ENCODE measurements at places on chromosomes 13 and 19. TPM values are rescaled to one million over a fixed set of nuclear protein-coding genes. Genes with fewer than 3 reads are reported as not detected.

HCST gene
- total RNA-seq, result not detected

SH2D3A gene
- total RNA-seq, result not detected

SLC10A2 gene
- total RNA-seq, result not detected

TMPRSS9 gene
- total RNA-seq, result not detected

ZNF350 gene
- total RNA-seq, result 5.7 TPM

SHD gene
- not detected for total RNA-seq

PRR19 gene
- 1.4 TPM for total RNA-seq

ZNF177 gene
- 4.4 TPM for total RNA-seq

CGB7 gene
- not detected for total RNA-seq

TEX29 gene
- total RNA-seq, result not detected

ZNF793 gene
- 3.3 TPM for total RNA-seq

OR4F17 gene
- not detected for total RNA-seq

MTUS2 gene
- total RNA-seq, result 0.25 TPM

SBSN gene
- not detected for total RNA-seq

KLK14 gene
- not detected for total RNA-seq

CAMSAP3 gene
- 0.43 TPM for total RNA-seq

BEST2 gene
- total RNA-seq, result not detected

KLF1 gene
- total RNA-seq, result not detected

NOP53 gene
- 67.8 TPM for total RNA-seq

SIGLECL1 gene
- total RNA-seq, result 0.39 TPM

NCAN gene
- not detected for total RNA-seq

SBNO2 gene
- 8.6 TPM for total RNA-seq

ELAVL3 gene
- total RNA-seq, result not detected

SELENOV gene
- total RNA-seq, result not detected

CEACAM4 gene
- total RNA-seq, result not detected

NFIX gene
- 9.6 TPM for total RNA-seq

CGB8 gene
- total RNA-seq, result 1.5 TPM

CACNG7 gene
- total RNA-seq, result not detected

IGFLR1 gene
- 31.2 TPM for total RNA-seq

PEAK3 gene
- total RNA-seq, result 0.06 TPM

ZNF534 gene
- total RNA-seq, result not detected

FCAR gene
- not detected for total RNA-seq

ZNF208 gene
- 0.33 TPM for total RNA-seq

ZNF699 gene
- total RNA-seq, result 21.8 TPM
